Cardiac septum (tissue), 1 donor: ENCODE measurements at places on chromosomes 16 and 17. TPM values are rescaled to one million over a fixed set of nuclear protein-coding genes. Genes with fewer than 3 reads are reported as not detected.

DNA sequence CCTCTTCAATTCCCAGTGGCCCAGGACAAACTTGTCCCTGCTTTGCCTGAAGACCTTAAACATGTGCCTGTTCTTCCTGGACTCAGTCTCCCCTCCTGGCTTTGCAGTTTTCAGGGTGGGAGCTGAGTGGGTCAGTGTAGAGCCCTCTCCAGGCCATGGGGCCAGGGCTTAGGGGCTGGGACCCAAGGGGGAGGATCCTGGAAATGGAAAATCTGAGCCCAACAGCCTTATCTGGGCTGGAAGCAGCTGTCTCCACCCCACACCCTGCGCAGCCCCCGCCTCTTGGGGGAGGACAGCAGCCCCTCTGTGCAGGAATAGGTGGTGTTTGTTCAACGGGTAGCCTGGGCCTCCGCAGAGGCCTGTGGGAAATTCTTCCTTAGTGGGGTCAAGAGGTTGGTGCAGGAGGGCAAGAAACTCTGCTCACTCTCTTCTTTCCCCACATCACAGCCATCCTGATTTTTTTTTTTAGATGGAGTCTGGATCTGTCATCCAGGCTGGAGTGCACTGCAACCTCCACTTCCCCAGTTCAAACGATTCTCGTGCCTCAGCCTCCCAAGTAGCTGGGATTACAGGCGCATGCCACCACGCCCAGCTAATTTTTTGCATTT lies 6.8 kb upstream of the SMTNL2 start:
- DNase-seq: no peak

The CTRB2 gene
- not detected for total RNA-seq

DNA sequence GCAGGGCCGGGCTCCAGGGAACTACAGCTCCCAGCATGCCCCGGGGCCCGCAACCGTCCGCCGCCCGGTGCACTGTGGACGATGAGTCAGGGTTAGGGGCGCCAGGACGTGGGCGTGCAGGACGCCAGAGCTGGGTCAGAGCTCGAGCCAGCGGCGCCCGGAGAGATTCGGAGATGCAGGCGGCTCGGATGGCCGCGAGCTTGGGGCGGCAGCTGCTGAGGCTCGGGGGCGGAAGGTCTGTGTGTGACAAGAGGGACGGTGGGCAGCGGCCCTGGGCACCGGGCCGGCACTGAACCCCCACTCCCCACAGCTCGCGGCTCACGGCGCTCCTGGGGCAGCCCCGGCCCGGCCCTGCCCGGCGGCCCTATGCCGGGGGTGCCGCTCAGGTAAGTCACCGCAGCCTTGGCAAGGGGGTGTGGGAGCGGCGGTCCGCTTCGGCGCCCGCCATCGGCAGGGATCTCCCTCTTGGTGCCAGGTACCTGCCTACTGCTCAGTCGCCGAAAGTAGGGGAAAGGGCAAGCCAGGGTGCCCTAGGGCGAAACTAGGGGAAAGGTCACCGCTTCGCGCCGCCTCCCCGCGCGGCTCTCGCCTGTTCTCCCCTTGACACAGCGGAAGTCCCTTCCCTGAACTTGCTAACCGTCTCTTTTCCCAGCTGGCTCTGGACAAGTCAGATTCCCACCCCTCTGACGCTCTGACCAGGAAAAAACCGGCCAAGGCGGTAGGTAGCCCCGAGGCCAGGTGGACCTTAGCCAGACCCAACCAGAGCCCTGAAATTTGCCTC lies at the start of the genes ACADVL and DLG4:
TSS of gene ACADVL (plus strand) at position 127 of the 781 bp plus-strand sequence. CDS start at position 174, 47 bp downstream.
TSS of gene DLG4 (minus strand) at position 25 of the 781 bp plus-strand sequence.
- peak; percentile 96 for DNase-seq

The STAT5B gene
- total RNA-seq: 32.8 TPM

DNA sequence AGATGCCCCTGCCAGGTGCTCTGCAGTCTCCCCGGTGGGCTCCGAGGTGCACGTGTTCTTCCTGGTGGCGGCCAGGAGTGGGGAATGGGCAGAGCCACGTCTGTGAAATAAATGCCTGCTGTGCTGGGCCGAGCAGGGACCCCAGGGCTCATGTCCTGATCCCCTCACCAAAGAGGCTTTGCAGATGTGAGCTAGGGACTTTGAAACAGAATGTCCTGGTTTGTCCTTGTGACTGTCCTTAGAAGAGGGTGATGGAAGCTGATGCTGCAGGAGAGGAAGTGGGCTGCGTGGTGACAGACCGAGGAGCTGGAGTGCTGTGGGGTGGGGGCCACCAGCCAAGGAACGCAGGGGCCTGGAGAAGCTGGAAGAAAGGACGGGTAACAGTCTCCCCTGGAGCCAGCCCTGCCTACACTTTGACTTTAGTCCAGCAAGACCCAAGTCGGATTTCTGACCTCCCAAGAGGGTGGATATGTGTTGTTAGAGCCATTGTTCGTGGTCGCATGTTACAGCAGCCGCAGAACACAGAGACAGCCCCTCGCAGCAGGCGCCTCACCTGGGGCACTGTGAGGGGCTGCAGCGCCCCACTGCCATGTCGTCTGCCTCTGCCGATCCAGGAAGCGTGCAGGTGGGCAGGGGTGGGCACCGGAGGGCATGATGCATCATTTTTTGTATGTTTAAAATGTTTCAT lies 217.9 kb upstream of the CIBAR2 start:
- DNase-seq: no peak

- DNase-seq: no peak
Measured at GRCh38 chr17:45849536-45849990, 4.9 kb downstream of the SPPL2C start.

DNA sequence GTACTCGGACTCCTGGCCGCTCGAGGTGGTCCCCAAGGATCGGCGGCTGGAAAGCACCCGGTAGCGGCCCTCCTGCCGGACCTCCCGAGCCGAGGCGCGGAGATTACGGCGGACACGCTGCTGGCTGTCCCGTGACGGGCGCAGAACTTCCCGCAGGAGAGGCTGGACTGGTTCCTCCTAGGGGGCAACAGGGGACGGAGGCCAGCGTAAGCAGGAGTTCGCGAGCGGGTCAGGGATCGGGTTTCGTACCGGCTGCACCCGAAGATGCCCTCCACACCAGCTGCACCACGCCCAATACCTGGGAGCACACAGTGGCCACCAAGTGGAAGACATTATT lies 341 bp downstream of the SLC7A6OS start:
- no peak for DNase-seq

- no peak for DNase-seq
Measured at GRCh38 chr16:19127205-19127604, 13.4 kb downstream of the ITPRIPL2 start.
